ENCODE measurements at places on chromosomes 5 and 9.

DNA sequence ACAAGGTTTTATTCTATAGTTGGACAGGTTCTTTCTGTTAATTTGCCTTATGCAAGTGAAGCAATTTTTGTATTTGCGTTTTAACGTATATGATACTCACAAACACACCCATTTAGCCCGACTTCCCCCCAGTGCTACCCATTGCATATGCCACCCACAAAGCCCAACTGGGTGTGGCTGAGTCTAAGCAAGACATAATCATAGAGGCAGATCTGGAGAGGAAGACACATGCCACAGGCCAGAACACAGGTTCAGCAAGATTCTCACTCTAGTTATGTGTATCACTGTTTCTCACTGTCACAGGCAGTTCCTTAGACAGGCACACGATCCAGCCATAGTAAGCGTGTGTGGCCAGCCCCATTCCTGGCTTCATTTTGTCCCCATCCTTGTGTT lies 29.0 kb upstream of the PUM3 start:
- no peak for DNase-seq

GRCh38 chr5:21594566-21594965 lies 1258.6 kb downstream of the CDH12 start:
- no peak for DNase-seq

GRCh38 chr9:134059661-134060395 lies 8.0 kb downstream of the BRD3 start:
- no peak for DNase-seq

DNA sequence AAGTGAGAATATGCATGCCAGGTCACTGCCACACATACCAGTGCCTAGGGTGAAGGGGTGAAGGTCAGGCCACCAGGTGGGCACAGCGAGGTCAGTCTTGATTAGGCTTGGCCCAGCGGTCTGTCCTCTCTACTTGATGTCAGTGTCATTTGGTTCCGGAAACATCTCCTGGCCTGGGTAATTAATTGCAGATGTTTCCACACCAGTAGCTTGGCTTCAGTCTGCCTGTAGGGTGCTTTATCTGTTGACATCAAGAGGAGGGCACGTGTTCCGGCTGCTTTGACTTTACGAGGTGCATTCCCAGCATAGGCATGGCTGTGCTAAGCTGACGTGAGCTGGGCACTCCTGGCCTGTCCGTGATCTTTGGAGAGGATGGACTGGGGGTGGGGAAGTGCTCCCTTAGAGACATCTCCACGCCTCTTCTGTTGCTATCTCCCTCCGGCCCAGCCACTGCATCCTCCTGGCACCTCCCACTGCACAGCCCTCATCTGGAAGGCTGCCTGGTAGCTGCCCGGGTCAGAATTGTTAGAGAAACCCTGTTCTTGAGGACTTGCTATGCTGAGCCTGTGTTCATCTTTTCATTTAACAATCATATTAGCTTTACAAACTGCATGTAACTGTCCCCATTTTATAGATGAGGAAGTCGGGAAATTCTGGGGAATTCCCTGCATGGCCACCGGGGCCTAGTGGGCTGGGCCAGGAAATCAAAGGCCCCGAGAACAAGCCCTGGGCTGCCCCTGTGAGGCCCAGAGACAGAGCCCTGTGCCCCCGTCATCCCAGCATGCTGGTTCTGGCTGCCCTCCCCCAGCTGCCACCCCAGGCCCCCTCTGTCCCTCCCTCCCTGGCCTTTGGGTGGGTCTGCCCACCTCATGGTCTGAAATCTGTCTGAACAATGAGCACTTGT lies 29.1 kb downstream of the JADE2 start:
- DNase-seq, result peak; percentile 66

- no peak for DNase-seq
Measured at GRCh38 chr9:32877639-32878217, 94.4 kb downstream of the TMEM215 start.

GRCh38 chr9:130263601-130264413 lies 1.8 kb upstream of the HMCN2 start:
- no peak for DNase-seq

DNA sequence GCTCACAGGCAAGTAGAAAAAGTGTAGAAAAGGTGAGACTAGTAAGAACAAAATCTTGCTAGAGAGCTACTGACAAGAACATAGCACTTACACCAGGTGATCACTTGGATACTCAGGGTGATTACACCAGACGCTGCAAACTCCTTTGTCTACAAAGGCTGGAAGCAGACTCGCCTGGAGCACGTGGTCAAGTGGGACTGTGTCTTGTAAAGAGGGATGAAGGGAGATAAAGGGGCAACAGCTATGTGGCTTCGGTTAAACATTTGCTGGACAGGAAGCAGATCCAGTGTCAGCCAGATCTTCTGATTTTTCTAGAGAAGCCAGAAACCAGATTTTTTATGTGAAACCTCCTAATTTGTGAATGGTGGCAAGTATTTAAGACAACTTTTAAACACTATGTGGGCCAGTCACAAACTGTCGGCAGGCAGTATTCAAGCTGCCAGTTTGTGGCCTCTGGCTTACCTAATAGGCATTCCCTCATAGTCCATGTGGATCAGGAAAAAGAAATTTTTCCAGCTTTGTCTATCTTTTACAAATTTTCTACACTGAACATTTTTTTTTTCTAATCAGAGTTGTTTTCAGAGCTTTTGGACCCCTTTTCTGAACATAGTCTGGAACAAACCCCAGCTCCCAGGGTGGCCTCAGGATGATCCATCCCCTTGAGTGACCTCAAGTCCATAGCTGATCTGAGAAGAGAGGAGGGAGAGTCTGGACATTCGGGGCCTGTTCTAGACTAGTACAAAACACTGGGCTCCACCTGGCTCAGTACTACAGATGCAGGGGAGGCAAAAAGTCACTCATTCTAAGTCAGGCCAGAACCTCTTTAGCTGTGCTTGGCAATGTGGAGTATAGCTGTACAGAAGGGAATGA lies 262.9 kb downstream of the ARRDC3 start:
- no peak for DNase-seq

- DNase-seq, result peak; percentile 79
Measured at GRCh38 chr9:129609486-129610212, 11.3 kb downstream of the C9orf50 start.

GRCh38 chr5:88093765-88094164 lies 174.9 kb downstream of the TMEM161B start:
- no peak for DNase-seq

GRCh38 chr5:115398719-115399118 lies 102.3 kb upstream of the CCDC112 start:
- DNase-seq, result peak; percentile 96

DNA sequence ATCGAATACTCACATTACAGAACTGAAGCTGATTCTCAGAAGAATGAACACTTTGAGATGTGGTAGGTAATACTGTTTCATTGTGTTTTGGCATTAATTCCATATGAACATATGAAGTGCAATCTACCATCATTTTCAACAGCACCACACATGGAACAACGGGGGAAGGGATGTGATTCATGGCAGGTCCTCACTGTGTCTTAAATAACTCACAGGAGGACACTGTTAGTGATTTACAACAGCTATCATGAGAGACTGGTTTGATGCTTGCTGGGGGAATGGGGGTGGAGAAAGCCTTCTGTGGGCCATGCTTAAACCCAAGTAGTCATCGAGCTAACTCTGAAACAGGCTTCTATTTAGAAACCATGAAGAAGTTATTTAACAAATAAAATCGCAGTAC lies 232.9 kb downstream of the SPOCK1 start:
- DNase-seq, result peak; percentile 45

DNA sequence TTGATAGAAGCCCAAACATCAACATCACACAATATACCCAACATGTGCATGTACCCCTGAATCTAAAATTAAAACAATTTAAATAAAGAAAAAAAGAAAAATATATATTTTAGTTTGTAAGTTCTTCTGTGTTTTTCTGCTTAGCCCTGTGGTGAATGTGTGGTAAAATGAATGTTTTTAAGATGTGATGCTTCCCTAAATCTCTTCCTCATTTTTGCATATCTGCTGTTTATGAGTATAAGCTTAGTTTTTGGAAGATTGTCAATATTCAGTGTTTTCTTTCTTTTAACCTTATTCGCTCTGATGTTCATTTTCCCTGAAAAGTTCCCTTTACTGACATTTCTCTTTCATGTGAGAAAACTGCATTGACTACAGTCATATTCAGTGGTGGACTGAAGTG lies 44.4 kb upstream of the DAB2 start:
- no peak for DNase-seq

DNA sequence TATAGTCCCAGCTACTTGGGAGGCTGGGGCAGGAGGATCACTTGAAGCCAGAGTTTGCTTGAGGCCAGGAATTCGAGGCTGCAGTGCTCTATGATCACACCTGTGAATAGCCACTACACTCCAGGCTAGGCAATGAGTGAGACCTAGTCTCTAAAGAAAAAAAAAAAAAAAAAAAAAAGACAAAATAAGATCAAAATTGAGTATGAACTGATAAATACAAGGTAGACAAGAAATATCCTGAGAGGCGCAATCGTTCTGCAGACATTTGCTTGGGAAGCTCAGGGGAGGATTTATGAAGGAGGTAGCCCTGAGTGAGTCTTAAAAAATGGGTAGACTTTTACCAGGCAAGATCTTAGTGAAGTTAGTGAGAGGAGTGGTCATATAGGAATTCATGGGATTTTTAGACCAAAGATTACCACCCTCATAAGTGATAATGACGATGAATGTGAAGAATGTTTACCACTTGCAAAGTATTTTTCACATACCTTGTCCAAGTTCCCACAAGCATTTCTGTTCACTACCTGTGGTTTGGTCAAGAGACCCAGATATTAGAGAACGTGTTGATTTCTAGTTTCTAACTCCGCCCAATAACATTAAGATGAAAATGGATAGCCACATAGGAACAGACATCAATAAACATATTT lies 4.4 kb downstream of the PDCD1LG2 start:
- peak; percentile 42 for DNase-seq

DNA sequence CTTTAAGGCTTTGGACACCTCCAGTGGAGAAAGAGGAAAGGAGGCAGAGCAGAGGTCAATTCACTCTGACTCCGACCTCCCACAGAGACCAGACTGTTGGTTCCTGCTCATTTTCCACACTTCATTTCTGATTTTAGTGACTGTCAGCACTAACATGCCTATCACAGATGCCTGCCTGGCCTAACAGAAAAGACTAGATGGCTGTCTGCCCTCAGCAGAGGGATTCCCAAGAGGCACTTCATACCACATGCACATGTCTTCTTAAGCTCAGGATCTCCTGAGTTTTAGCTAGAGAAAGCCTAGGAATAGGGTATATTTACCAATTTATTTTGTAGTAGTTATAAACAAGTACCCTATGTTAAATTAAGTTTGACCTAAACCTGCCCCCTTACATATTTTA lies 336.0 kb downstream of the ENC1 start:
- no peak for DNase-seq

- peak; percentile 73 for DNase-seq
Measured at GRCh38 chr9:116646661-116647514, 40.2 kb upstream of the TRIM32 start.

DNA sequence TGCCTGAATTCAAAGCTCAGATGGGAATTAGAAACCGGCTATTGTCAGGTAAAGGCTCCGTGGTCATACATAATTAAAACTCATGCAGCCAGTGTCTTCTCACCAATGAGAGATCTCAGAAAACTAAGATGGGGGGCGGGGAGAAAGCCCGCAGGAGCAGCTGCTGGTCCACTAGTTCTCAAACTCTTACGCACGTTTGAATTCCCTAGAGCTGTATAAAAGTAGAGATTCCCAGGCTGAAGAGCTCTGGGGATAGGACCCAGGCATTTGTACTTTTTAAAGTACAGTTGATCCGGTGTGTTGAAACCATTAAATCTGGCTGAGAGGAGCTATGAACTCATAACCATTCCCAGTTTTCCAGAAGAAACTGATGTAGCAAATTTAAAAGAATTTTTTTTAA lies 68.5 kb downstream of the FRMD3 start:
- no peak for DNase-seq

- no peak for DNase-seq
Measured at GRCh38 chr9:21429191-21429590, 11.0 kb upstream of the IFNA1 start.

GRCh38 chr5:72408603-72409002 lies 88.4 kb downstream of the PTCD2 start:
- DNase-seq, result no peak

GRCh38 chr9:16925426-16925825 lies 55.0 kb upstream of the BNC2 start:
- DNase-seq, result no peak

DNA sequence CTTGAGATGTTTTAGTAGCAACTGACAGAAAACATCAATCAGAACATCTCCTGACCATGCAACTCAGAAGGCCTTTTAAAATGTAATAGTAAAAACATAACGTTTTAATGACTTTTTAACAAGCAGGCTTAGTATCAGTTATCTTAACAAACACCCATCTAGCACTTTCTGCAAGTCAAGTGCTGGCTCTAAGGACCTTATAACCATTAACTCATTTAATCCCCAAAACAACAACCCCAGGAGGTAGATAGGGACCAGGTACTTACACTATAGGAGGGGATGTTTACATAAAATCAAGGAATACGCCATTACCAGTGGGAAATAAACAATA lies 41.8 kb downstream of the ROR2 start:
- DNase-seq, result no peak

- DNase-seq, result peak; percentile 18
Measured at GRCh38 chr5:9401786-9402472, 143.9 kb downstream of the SEMA5A start.

DNA sequence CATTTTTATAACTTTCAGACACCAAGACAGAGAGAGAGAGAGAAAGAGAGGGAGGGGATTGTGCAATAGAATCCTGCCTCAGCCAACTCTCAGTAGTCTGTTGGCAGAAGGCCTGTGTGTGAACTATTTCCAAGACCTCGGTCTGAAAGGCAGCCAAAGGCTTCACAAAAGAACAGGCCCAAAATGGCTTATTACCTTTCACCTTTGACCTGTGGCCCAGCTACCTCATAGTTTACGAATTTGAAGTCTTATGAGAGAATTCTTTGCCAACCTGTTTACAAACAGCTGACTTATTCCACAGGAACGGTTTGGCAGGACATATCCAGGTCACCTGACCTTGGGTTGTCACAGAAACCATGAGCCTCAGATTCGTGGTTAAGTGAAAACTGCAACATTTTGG lies 48.6 kb downstream of the NR2F1-AS1 start:
- DNase-seq, result peak; percentile 94

DNA sequence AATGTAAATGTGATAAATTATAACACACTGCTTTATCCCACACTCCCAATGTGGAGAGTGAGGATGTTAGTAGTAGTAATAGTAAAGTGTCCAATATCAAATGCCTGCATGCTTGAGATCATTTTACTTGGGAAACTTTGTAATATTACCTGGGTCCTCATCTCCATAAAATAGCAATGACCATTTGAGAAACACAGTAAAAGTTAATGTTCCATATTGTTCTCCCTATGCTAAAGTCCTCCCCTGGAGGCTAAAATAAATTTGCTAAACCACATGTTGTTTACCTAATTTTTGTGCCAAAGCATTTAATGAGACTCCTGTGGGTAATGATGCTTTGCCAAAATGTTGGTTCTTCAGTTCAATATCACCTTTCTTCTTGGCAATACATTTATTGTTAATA lies 291.2 kb downstream of the CDH10 start:
- no peak for DNase-seq

- DNase-seq, result no peak
Measured at GRCh38 chr5:61649971-61650370, 317.9 kb downstream of the ZSWIM6 start.

DNA sequence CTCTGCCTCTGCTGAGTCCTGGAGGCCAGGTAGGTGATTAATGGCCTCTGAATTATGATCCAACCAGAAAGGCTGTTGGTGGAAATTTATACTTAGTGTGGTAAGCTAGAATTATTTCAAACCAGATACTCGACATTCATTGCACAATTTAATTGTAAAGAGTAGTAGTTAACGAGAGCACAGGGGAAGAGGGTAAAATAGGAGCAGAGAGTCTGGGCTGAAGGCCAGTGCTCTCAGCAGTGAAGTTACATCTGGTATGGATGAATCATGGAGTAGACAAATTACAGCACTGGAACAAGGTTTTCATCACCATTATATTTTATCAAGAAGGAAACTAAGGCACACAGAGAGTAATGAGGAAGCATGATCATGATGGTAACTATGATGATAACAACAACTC lies 92.5 kb downstream of the TLR4 start:
- DNase-seq, result peak; percentile 60

Measured in fibroblast of upper back skin (primary cell).